ENCODE measurements at places on chromosomes 4 and X.

DNA sequence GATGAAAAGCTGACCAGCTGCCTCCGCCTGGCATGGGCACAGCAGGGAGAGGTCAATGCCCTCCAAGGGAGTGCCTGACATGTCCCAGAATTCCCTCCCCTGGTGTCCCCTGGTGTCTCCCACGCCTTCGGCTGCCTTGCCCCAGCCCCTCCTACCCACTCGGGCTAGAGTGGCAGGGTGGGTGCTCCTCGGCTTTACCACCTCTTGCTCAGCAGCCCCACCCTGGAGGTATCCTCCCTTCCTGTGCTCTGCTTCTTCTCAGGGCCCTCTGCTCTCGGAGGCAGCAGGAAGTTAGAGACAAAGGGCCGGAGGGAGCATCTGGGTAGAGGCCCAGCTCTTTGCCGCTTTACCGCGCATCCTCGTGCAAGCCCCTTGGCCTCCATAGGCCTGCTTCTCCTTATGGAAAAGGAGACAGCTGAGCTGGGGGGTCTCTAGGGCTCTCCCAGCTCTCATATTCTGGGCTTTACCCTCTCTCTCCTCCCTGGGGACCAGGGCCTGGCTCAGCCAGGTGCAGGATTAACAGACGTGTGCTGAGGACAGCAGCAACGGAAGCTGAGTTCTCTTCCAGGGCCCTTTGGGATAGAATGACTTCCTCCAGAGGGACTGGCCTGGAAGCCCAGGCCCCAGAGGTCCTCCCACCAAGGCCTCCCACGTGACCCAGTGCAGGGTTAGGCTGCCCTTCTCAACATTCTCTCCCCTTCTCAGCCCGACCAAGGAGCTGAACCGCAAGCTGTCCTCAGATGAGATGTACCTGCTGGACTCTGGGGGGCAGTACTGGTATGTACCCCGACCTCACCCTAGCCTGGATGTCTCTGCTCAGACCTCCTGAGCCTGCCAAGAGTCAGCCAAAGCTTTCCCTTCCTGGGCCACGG, 17.2 kb downstream of the XPNPEP2 start:
- no peak for DNase-seq

DNA sequence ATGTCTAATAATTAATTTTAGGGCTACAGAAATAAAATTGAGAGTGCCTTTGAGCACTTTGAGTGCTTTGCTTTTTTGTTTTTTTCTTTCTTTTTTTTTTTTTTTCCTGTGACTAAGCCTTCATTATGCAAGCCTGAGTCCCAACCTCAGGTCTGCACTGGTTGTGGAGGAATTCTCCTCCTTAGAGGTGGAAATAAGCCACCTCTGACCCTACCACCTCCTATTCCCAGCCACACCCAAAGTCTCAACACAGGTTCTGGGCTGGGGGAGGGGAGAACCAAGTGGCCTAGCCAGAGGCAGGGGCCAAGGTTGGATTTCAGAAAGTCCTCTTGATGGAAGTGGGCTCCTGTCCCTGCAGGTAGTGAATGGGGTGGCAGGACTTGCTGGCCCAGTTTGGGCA, 180.2 kb downstream of the ARAP2 start:
- DNase-seq, result no peak

DNA sequence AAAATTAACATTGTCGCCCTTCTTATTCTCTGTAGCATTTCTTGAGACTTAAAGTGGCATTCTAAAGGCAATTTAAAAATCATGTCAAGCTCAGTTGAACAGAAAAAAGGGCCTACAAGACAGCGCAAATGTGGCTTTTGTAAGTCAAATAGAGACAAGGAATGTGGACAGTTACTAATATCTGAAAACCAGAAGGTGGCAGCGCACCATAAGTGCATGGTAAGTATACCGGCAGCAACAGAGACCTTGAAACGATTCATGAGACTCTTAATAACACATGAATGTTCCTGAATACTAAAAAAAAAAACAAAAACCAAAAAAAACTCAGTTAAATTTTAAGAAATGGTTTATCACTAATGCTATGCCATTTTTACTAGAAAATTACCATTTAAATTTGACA, 82.4 kb upstream of the HPRT1 start:
- peak; percentile 64 for DNase-seq

- no peak for DNase-seq
These were observed 145.7 kb upstream of the TBC1D9 start for GRCh38 chr4:140901736-140902336.

DNA sequence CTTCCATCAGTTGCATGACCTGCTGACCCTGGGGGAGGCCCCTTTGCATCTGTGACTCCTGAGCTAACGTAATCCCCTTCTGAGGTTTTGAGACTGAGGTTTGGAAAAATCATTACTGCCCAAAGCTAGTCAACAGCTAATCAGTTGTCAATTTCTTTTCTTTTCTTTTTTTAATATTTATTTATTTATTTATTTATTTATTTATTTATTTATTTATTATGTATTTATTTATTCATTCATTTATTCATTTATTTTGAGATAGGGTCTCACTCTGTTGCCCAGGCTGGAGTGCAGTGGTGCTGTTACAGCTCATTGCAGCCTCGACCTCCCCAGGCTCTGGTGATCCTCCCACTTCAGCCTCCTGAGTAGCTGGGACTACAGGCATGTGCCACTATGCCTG, 25.1 kb upstream of the FHL1 start:
- DNase-seq, result no peak

DNA sequence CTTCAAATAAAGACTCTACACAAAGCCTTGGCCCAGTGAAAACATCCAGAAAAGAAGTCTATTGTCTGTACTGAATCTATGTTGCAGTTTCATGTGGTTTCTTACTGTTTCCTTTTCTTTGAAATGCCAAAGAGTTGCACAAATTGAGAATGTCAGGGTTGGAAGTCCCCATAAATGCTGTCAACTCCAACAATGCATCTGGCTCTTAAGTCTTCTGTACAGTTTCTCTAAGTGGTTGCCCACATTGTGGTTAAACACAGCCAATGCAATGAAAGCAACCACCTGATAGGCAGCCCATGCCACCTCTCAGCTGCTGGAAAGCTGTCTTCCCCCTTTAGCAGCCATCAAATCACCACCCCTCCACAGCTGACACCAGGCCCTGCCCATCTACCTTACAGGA, 67.2 kb upstream of the C1GALT1C1 start:
- peak; percentile 97 for DNase-seq

GRCh38 chr4:152713951-152714705, 34.3 kb upstream of the TMEM154 start:
- no peak for DNase-seq

- no peak for DNase-seq
These were observed 181.8 kb downstream of the HS6ST2 start for GRCh38 chrX:132776486-132777210.

- DNase-seq, result no peak
These were observed 6.7 kb downstream of the ARAP2 start for GRCh38 chr4:36237366-36238313.

GRCh38 chr4:95500361-95500760, 48.4 kb downstream of the UNC5C start:
- no peak for DNase-seq

- no peak for DNase-seq
These were observed 9.7 kb upstream of the PDGFC start for GRCh38 chr4:156981262-156981769.

GRCh38 chr4:17024425-17024824, 126.0 kb upstream of the LDB2 start:
- no peak for DNase-seq

DNA sequence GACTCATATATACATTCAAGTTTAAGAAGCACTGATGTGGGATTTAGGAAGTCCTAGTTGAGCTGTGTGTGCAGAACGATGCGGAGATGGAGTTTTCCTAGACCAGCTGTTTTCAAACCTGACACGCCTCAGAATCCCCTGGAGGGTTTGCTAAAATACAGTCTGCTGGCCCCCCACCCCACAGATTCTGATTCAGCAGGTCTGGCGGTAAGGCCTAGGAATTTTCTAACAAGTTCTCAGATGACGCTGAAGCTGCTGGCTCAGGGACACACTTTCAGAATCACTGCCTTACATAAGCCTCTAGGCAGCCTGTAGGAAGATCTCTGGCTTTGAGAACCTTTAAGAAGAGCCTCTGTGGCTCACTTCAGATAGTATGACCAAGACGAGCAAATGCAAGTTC, 73.1 kb downstream of the PHEX start:
- no peak for DNase-seq

GRCh38 chr4:69658133-69658532, 5.1 kb upstream of the UGT2A1 start:
- no peak for DNase-seq

GRCh38 chrX:42946544-42947194, 168.7 kb upstream of the PPP1R2C start:
- DNase-seq, result no peak

DNA sequence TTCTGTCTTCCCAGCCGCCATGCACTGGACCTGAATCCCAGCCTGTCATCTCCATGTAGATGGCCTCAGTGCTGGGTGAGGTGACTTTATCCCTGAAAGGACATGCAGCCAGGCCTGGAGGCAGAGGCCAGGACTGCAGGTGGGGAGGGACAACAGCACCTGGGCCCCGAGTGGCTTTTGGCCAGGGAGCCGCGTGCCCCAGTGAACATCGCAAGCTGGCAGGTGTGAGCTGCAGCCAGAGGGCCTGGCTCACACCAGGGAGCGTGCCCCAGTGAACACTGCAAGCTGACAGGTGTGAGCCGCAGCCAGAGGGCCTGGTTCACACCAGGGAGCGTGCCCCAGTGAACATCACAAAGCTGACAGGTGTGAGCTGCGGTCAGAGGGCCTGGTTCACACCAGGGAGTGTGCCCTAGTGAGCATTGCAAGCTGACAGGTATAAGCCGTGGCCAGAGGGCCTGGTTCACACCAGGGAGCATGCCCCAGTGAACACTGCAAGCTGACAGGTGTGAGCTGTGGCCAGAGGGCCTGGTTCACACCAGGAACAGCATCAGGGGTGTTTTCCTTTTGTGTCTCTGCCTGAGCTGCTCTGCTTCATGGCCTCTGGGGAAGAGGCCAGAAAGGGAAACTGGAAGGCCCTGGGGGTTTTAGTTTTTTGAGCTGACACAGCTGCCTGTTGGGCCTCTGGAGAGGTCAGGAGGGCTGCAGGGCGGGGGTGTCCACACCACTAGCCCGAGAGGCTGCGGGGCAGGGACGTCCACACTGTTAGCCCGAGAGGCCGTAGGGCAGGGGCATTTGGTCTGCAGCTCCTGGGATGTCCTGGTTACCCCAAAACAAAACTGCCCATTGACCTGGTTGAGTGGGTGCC, 22.7 kb upstream of the PSAPL1 start:
- no peak for DNase-seq

- DNase-seq, result no peak
These were observed 488.3 kb downstream of the CFAP47 start for GRCh38 chrX:36407836-36408235.

DNA sequence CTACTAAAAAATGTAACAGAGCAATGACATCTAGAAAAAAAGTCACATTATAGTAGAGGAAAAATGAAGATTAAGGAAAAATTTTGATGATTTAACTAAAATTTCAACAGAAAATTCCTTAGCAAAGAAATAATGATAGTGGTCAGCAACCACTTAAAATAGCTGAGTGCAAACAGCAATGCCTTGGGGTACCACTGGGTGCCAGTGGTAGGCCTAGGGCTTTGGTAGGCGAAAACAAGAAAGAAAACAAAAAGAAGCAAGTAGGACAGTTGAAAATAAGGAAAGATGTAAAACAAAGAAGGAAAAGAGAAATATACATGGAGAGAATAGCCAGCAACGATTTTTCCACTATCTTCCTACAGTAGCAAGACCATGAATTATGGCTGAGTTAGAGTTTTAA, 313.5 kb upstream of the IRS4 start:
- DNase-seq, result no peak

DNA sequence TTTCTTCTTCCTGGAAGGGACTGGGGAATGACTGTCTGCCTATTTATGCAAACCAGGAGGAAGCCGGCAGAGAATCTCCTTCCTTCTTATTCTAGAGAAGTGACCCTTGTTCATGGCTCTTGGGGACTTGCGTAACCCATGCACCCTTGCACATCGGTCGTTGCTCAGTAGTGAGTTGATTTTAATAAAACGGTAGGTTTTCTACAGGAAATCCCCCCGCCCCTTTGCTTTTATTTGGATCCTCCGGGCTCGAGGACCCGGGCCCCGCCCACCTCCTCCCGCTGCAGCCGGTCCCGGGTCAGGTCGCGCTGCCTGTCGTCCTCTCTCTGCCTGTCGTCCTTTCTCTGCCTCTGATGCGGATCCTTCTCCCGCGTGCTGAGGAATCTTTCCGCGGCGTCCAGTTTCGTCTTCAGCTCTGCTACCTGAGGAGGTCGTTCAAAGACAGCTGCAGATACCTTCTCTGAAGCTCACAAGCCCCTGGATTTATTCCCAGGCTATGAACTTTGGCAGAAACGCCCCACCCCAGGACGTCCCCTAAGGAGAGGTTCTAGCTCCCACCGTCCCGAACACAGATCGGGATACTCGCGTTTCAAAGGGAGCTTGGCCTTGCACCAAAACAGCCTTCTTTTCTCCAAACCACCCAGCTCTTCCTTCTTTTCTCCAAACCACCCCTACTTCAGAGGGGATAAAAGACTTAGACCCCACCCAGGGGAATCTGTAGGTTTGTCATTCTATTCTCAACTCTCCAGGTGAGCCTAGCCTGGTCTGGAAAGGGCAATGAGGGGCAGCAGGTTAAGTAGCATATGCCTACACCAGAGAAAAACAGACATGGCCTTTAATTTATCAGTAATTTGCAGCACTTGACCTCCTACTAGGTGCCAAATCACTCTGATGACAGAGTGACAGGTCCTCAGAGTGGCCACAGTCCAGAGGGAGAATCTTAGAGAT, 7.0 kb downstream of the TNIP3 start:
- DNase-seq, result no peak

GRCh38 chr4:109214622-109215301, 87.7 kb downstream of the COL25A1 start:
- DNase-seq, result no peak

GRCh38 chr4:74279716-74280115, 28.6 kb upstream of the EPGN start:
- DNase-seq, result no peak

GRCh38 chr4:10643600-10644425, 40.8 kb downstream of the CLNK start:
- DNase-seq, result no peak

DNA sequence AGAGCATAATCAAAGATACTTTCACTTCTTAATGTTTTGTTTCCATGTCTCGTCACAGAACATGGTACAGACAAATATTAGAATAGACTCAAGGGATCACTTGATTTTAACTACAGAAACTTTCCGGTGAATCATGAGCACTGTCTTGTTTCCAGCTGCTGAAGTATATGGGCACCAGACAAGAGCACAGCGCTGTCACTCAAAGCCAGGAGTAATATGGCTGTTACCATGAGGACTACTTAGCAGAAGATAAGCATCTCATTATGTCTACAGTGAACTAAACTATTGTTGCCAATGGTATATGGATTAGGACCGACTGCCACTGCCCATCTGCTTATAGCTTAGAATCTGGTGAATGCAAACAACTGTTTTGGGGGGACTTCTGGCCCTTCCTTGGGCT, 34.3 kb downstream of the MECP2 start:
- no peak for DNase-seq

DNA sequence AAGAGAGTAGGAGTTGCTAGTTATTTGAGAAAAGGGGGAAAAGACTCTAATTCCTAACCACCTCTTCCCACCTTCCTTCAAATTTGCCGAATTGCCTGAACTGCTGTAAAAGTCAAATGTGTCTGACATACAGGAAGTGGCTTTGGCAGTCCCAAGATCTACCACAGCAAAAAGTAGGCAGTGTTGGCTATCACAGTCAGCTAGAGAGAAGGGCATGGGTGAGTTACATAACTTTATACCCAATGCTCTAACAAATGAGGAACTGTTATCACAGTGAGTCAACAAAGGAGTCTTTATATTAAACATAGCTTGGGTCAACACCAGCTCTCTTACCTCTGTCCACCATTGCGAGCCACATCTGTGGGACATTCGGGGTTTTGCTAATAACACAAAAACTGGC, 2.4 kb upstream of the MBNL3 start:
- DNase-seq, result peak; percentile 63

Measured in MM.1S (cell line).